ENCODE measurements at places on chromosomes 7 and 10.

GRCh38 chr10:112384141-112384540, 10.2 kb downstream of the ACSL5 start:
- no peak for DNase-seq

GRCh38 chr10:70931168-70931815, 42.9 kb upstream of the PCBD1 start:
- no peak for DNase-seq

DNA sequence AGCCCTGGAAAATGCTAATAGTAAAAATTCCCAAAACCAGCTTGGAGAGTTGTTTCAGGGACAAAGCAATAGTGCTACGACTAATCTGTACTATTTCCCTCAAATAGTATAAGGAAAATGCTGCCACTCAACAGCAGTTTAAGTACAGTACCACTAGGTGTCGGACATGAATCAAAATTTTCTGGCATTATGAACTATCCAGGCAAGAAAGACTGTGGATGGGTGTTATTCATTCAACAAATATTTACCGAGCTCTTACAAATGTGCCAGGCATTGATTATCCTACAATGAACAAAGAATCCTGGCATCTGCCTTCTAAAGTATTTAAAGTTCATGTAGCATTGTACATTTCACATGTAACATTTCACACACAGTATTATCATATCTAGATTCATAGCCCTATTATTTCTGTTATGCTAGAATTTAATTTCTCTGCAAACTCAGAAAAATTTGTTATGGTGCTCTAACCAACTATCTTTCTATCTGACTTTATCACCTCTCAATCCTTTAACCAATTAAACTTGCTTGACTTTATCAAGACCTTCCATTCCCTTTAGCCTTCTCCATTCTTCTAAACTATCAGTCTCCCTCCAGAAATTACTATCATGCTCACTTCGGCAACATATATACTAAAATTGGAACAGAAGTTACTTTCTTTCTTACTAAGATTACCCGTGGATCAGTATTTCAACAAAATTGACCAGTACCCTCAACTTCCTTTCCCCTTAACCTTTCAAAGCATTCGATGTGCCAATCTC, 80.6 kb downstream of the ARHGAP21 start:
- no peak for DNase-seq

DNA sequence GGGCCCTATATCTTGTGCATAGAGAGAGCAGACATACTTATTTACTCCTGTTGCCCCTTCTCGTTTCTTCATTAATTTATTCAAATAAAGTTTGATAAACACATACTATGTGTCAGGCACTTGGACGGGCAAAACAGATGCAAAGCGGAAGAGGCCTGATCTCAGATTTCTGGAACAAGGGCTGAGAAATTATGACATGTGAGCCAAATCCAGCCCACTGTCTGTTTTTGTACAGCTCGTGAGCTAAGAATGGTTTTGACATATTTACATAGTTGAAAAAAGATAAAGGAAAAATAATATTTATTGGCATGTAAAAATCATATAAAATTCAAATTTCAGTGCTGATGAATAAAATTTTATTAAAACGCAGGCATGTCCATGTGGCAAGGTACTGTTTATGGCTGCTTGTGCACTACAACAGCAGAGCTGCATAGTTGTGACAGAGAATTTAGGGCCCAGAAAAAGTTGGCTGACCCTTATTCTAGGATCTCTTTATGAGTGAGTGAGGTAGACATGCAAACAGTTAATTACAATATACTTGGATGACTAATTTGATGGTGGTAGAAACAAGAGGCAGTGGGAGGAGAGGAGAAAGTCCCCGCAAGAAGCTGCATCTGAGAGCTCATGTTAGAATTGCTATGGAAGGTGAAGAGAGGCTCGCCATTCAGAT, 68.1 kb upstream of the ITPRID1 start:
- no peak for DNase-seq

DNA sequence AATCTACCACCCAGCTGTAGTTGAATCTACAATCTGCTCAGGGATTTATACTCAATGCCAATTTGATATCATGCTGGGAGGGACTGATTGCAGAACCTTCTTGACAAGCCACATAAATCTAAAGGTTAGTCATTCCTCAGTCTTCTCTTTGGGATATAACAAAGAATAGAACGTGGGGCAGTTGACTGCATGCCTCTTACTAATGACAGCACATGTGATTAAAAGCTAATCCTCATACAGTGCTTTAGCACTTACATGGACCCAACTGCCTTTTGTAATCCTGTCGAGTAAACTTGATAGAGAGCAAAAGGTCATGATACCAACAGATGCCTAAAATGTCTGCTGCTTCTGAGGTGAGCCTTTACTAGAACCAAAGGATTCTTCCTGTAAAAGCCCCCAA, 12.3 kb downstream of the KLHL7 start:
- no peak for DNase-seq

- no peak for DNase-seq
Measured at GRCh38 chr7:116224492-116225098, 14.3 kb downstream of the TES start.

DNA sequence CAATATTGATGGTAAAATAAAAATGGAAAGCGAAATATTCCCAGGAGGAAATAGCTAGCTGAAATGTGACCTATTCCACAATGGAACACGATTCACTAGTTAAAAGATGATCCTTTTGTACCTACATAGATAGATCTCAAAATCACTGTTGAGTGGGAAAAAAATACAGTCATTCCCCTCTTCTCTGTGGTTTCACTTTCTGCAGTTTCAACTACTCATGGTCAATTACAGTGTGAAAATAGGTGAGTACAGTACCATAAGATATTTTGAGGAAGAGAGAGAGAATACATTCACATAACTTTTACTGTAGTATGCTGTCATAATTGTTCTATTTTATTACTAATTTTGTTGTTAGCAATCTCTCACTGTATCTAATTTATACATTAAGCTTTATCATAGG, 56.0 kb upstream of the COL13A1 start:
- DNase-seq, result peak; percentile 12

- DNase-seq, result no peak
Measured at GRCh38 chr7:50667789-50668226, 102.6 kb upstream of the DDC start.

GRCh38 chr10:126455766-126456405, 67.6 kb upstream of the ADAM12 start:
- no peak for DNase-seq

- no peak for DNase-seq
Measured at GRCh38 chr7:16027396-16027795, 340.9 kb upstream of the MEOX2 start.

GRCh38 chr7:18046601-18047000, 19.0 kb upstream of the PRPS1L1 start:
- DNase-seq, result no peak

DNA sequence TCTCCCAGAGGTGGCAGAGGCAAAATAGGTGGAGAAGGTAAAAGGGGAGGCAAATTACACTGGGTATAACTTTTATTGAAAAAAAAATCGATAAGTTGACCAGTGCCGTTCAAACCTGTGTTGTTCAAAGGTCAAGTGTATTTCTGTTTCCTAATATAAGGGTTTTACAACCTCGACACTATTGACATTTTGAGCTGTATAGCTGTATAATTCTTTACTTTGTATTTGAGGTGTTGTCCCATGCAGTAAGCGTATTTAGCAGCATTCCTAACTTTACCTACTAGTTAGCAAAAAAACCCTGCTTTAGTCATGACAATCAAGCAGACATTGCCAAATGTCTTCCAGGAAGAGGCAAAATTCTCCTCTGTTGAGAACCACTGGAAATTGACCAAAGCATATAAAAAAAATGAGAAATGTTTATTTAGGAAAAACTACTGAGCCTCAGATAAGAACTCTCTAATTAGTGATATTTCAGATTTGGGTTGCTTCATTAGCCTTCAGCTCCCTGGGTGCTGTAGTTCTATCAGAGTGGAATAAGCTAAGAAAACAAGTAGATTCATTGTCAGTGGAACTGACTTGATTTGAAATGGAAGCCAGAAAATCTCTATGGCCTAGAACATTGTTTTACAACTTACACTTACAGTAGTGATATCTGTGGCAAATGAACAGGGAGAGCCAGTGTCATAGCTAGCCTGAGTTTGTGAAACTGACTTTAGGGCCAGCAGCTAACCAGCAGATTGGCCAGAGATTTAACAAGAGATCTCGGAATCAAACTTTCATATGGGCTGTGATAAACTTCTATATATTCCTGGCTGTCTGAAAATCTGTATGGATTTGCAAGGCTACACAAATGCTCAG, 331.6 kb downstream of the DGKB start:
- DNase-seq, result no peak

GRCh38 chr7:130223646-130224045, 16.0 kb downstream of the SSMEM1 start:
- DNase-seq, result no peak

DNA sequence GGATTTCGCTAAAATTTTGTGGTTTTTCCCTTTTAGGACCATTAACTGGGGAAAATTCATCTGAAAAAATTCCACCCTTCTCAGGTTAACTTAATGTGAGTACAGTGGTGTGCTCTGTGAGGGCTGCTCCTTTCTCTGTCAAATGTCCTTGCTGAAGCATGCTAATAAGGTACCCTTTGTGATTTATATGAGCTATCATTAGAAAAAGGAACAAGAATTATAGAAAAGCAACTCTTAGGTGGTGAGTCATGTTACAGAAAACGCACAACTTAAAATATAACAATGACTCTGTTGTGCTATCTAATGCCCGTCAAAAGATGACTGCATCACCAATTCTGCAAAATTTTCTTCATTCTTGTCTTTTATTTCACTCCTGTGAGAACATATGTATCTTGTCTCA, 162.0 kb upstream of the MAGI2 start:
- no peak for DNase-seq

DNA sequence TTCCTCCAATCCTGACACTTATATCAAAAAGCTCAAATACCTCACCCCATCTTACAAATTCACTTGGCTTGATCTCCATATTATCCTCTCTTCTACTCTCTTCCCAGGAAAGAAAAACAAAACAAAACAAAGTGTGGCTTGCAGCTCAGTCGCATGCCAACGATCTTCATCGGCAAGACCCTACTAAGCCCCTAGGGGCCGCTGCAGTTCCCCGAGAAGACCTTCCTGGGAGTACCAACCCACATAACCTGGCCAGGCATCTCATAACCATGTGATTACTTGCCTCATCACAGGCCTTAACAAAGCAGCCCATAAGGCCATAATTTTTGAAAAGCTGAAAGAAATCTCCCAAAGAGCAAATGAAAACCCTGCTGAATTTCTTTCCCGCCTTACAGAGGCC, 103.7 kb downstream of the ZNF92 start:
- DNase-seq, result no peak

- no peak for DNase-seq
Measured at GRCh38 chr10:126188679-126189200, 199.5 kb downstream of the ADAM12 start.

DNA sequence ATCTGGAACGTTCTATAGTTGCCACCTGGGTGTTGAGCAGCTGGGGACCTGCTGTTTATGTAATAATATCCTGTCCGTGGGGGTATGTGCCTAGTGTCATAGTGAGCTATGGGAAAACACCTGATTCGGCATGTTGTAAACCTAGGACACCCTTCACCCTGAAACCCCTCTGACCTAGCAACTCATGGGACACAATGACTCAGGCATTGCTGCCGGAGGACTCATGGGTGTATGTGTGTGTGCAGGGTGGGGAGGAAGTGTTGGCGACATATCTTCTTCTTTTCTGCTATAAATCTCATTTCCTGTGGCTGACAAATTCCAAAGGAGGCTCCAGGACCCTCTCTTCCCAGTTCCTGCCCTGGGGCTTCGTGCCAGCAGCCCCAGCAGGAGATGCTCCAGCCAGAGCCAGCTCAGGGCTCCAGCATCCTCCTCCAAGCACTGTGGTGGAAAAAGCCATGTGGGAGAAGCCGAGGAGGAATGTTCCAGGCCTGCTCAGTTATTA, 77.0 kb upstream of the PODXL start:
- DNase-seq, result no peak

DNA sequence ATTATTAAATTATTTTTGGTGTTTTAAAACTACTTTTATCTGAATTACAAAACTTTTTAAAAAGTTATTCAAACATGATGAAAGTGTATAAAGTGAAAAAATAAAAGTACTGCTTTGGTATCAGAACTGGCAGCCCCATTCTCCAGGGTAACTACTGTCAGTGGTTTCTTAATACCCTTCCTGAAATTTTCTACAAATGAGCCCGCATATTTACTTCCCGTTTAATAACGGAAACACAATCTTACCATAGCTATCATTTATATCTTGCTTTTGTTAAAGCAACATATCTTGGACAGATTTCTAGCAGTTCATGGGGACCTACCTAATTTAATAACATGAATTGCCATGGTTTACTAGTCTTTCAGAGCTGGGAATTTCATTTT, 249.9 kb downstream of the RNLS start:
- no peak for DNase-seq

DNA sequence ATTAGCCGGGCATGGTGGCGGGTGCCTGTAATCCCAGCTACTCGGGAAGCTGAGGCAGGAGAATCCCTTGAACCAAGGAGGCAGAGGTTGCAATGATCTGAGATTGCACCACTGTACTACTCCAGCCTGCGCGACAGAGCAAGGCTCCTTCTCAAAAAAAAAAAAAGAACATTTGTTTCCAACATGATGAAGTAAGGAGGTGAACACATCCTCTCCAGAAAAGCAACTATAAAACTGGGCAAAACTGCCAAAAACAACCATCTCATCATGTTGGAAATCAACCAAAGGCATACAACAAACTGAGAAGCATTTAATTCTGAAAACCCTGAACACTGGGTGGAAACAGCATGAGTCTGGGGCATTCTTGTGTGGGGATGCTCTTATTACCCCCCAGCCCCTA, 14.3 kb downstream of the PRTFDC1 start:
- no peak for DNase-seq

GRCh38 chr7:98562871-98563495, 54.1 kb upstream of the NPTX2 start:
- no peak for DNase-seq

DNA sequence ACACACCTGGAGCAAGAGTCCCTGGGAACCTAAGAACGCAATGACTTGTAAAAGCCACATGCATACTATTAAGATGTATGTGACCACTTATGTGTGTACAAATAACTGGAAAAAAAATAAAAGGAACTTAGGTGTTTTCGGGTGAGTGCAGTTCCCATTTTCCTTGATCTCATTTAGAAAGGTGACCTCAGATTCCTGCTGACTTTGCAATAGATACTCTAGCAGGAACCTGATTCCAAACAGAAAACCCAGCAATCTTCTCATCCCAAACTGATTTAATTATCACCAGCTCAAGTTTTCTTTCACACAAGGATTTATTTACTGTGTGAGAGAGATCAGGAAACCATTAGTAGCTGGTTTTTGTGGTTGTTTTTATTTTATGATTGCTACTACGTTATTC, 56.5 kb upstream of the LRGUK start:
- DNase-seq, result no peak

DNA sequence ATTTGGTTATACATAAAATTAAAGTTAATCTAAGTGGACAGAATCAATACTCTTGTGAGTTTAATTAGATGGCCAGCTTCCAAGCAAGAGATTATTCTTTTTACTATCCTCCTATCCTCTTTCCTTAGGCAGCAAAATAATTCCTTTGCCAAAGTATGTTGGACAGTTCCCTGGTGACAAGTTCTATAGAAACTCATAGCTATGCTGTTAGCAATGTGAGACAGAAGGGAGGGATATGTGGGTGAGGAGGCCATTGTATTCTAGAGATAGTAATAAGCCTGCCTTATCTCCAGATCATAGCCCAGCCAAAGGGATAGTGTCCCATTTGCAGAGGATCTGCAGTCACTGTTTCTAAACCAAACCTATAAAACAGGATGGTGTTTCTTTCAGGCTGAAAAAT, 181.6 kb upstream of the HDAC9 start:
- no peak for DNase-seq
